ENCODE measurements at places on chromosomes 12 and 14.

DNA sequence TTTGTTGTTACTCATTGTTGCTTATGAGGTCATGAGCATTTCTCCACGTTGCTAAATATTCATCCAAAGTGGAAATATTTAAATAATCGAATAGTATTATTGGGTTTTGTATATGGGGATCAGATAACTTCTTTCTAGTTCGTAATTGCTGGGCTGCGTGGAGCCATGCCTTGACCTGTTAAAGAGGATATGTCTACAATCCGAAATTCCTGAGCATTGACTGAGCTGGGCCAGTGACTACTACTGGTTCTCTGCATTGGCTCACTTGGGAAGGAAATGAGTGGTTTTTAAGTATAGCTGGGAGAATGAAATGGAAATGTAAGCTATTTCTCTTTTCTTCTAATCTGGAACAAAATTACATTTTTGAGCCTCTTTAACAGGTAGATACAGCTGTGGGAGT is 163.2 kb downstream of the RPL10L start:
- no peak for DNase-seq

GRCh38 chr12:6333566-6333965 is 8.3 kb downstream of the TNFRSF1A start:
- no peak for DNase-seq

DNA sequence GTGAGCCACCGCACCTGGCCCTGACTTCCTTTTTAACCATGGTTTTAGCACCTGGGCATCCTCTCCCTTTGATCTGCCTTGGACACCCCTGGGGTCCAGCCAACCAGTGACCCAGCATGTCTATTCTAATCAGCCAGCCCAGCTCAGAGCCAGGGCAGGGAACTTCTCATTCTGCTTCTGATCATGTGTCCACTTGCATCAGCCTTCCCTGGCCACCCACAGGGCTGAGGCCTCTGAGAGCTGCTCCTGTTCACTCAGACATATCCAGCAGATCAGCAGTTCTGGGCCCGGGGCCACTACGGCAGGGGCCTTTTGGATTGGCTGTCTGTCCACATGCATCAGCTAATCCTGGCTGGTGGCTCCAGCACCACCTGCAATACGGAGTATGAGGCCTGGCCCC is 117.9 kb upstream of the MAP1LC3B2 start:
- no peak for DNase-seq

GRCh38 chr14:81771651-81772275 is 238.1 kb upstream of the SEL1L start:
- no peak for DNase-seq

- peak; percentile 56 for DNase-seq
Measured at GRCh38 chr12:117119592-117120198, 20.5 kb upstream of the TESC start.

DNA sequence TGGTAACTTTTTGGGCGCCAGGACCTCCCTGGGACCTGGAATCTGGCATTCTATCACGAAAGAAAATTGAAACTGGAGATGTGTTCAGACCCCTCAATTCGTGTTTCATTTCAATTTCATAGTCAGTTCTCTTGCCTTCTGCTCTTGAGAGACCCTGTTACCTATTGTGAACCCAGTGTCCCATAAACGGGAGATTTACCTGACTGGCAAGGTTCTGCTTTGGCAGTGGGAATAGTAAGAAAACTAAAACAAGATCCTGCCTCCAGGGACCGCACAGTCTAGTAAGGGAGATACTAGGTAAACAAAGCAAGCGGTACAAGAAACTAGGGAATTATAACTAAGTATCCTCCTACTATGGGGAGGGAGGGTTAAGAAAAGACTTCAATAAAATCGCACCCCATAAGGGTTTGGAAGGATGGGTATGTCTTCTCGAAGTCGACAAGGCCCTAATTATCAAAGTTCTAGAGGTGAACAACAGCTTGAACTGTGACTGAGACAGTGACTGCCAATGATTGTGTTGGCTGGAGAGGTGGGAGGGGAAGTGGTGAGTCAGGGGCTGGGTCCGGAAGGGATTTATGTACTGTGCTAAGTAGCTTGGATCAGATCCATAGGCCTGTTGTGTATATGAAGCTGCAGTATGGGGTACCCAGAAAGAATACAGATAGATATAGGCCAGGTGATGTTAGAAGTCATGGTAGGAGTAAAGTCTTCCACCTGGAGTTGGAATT is 754 bp downstream of the ACSS3 start:
- DNase-seq: no peak

- DNase-seq: no peak
Measured at GRCh38 chr12:47449797-47450196, 256.0 kb downstream of the RPAP3 start.

DNA sequence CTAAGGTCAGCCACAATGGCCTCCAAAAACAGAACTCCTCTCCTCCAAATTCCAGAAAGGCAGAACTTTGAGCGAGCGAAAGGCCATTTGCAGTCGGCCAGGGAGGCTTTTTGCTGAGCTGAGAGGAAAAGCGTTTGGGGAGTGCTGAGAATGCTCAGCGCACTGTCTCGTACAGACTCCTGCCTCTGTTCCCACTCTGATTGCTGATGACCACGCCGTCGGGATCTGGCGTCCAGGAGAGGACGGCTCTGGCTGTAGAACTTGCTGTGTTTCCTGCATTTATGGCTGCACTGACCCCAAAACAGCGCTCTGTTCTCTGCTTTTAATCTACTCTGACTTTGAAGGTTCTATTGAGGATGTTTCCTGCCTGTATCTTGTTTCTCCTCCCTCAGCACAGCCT is 82.4 kb upstream of the WSCD2 start:
- no peak for DNase-seq

GRCh38 chr12:59570145-59570544 is 25.7 kb upstream of the SLC16A7 start:
- no peak for DNase-seq

DNA sequence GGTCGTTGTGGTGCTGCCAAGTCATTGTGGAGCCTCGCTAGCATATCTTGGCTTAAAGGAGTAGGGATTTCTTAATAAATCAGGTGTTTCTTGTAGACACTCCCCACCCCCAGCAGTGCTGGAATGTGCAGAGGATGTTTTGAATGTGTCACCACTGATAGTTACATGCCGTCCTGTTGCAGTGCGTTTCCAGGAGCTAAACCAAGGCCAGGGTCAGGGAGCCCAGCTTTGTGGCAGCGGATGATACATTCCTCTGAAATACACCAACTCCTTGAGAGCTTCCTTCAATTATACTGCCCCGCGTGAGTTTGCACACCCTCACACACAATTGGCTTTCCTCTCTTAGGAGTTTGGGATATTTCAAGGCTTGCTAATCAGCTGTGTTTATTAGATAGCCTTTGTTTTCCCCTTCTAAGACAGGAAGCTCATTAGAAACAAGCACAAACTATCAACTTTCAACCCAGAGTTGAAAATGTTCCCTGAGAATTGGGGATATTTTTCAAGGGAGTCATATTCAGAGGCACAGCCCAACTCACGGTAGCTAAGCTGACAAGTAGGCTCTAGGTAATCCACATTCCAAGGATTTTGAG is 154.9 kb downstream of the C12orf75 start:
- no peak for DNase-seq

GRCh38 chr12:106780010-106780631 is 5.6 kb downstream of the RIC8B start:
- DNase-seq: no peak

- DNase-seq: no peak
Measured at GRCh38 chr12:105443802-105444652, 113.5 kb downstream of the C12orf75 start.

DNA sequence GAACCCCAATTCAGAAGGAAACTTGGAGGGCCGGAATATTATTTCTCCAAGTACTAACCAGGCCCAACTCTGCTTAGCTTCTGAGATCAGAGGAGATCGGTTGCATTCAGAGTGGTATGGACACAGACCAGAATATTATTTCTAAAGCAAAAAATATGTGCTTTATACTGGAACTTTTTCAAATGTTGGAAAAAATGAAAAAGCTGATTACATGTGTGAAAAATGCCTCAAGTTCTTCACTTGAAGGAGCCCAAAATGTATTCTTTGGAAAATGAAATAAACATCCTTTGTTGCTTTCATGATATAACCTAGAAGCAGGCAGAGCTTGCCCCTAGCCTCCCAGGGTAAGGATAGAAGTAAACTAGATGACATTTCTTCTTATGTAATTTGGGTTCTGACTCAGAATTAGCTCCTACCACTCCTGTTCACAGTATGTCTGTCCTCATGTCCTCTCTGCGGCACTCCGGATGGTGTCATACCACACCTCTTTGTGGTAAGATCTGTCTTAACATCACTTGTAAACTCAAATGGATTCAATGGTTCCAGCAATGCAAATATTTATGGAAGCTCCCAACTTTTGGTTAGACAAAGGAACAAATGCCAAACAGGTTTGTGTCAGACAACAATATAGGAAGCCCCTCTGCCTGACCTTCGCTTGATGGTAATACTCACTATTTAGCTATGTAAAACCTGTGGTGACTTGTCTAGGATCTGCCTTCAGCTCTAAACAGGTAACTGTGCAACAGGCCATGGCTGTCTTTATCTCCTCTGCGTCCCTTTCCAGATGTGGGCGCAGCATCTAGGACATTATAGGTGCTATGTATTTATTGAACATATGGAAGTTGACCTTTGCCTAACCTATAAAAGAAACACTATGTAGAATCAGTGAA is 178.5 kb downstream of the SSPN start:
- DNase-seq: no peak

GRCh38 chr14:68510201-68511128 is 282.4 kb downstream of the ZFP36L1 start:
- DNase-seq: no peak

- no peak for DNase-seq
Measured at GRCh38 chr12:45559537-45559936, 170.0 kb upstream of the ARID2 start.

DNA sequence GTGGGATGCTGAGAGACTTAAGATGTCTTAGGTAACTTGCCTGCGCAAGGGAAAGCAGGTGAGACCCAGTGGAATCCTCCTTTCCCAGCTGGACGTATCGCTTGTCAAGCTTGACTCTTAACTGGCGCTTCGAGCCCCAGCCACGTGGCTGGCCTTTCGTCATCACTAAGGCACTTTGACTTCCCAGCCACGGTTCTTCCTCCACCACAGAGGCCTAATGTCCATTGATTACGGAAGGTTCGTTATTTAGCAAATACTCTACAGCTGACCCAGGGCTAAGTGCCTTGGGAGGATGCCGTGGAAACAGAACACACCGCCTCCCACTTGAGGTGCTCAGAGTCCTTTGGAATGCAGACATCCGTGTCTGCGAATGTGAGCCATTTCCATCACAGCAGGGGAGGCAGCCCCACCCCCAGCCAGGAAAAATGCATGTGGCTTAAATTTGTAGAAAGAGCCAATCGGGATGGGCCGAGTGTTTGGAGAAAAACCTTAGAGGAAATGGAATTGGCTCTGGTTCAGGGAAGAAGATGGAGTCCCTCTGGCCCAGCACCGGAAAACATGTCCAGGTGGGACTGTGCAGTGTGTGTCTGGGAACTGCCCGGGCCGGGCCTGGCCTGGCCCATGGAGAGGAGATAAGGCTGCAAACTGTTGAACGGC is 115.7 kb downstream of the PLXNC1 start:
- no peak for DNase-seq

GRCh38 chr14:51337520-51337919 is 97.5 kb downstream of the TMX1 start:
- DNase-seq: no peak

- no peak for DNase-seq
Measured at GRCh38 chr12:104360157-104360556, 56.6 kb downstream of the EID3 start.

DNA sequence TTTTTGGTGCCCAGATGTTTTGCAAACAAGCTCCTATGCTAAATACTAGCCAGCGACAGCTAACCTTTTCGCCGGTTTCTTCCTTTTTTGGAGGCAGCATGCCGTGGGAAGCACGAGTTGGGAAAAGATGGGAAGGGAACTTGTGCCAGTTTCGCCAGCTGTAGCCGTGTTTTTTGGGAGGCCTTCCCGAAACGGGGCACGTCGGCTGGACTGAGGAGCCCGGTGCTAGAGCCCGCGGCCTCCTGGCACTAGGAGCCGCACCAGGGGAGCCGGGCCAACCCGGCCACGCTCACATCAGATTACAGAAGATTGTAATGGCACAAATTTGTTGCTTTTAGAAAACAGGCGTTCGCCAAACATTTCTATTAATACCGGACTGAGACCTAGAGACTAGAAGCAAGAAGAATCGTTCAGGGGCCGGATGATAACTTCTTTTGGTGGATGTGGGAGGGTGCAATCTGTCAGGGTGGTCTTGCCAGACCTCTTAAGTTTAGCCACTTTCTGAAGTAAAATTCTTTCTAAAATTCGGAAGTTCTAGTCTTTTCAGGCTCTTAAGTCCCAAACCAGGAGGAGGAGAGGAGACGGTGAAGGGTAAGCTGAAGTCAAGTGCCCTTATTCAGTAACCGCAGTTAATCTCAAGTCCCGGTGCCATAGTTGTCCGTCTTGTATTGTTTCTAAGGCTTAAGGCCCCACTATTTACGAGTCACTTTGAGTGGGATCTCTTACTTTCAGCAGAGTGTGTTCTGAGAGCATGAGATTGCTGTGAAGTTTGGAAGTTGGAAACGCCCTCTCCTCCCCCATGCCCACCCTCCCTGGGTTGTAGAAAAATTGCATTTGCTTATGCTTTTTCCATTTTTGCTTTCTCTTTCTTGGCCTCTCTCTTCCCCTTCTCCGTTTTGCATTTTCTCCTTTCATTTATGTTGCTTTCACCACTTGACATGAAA is 1.3 kb downstream of the RASSF3 start:
- no peak for DNase-seq

DNA sequence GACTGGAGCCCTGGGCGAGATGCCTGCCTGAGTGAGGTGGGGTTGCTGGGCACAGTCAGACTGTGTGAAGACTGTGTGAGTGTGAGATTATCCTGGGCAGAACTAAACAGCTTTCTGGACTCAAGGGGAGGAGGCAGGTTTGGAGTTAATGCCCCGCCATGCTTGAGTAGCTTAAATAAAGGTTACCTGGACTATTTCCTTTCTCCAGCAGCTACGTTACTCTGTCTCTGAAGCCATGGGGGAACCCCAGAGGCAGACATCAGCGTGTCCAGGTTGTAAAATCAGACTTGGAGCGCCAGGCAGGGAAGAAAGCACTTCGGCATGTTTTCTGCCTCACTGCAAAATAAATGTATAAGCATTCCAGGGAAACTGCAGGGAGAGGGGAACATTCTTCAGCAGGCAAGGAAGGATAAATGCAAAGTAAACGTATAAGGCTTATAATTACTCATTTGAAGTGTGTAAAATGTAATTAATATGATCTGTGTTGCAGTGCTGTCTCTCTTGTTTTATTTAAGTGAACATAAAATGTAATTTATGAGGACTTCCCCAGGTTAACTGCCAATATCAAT is 129.7 kb downstream of the CHST11 start:
- DNase-seq: no peak

- no peak for DNase-seq
Measured at GRCh38 chr14:90512329-90512991, 115.6 kb downstream of the CALM1 start.

Measured in NCI-H1436 (cell line).